ENCODE measurements at places on chromosomes 1 and 21.

GRCh38 chr21:34520764-34521508 lies 8.9 kb upstream of the KCNE1 start:
- DNase-seq = no peak

DNA sequence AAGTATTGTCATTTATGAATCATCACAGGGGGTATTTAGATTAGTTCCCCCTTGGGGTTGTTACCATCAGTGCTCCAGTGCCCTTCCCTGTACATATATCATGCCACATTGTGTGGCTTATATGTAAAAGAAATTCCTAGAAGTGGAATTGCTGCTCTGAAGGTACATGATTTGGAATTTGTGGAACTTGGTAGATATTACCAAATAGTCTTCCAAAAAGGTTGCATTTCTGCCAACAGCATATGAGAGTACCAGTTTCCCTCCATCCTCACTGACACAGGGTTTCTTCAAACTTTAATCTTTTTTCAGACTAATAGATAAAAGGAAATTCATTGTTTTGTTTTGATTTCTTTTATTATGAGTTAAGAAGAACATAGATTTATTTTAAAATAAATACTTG lies 41.3 kb downstream of the AKNAD1 start:
- peak; percentile 2 for DNase-seq

- peak; percentile 97 for DNase-seq
Observed at GRCh38 chr1:218480588-218481099, 135.5 kb downstream of the TGFB2 start.

DNA sequence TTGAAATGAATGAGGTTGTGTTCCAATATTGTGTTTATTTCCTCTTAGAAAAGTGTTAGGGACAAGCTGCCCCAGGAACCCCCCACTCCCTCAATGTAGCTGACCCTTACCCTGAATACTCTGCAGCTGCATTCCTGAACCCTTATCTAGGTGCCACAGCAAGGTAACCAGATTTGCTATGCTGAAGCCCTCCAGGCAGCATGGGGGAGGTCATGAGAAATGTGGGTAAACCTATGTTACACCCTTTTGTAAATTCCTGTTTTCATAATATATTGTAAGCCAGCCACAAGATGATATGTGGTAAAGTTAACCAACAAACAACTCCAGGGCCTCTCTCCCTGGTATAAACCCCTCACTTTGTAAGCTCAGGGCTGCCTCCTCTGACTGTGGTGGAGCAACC lies 27.8 kb upstream of the CLDN8 start:
- no peak for DNase-seq

- peak; percentile 33 for DNase-seq
Observed at GRCh38 chr1:8663090-8663802, 154.2 kb downstream of the RERE start.

DNA sequence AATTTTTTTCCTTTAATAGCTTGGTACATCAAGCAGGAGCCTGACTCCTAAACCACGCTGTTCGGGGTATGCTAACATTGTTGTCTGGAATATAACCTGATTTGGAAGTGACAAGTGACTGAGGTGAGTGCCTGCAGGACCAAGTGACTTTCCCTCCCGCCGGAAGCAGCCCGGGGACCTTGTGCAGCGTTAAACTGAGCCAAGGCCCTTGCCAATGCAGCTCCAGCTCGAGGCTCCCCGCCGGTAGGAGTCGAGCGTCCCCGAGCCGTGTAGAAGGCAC lies 716 bp upstream of the MTARC1 start:
- no peak for DNase-seq

GRCh38 chr21:43866659-43867331 lies 1.8 kb downstream of the AGPAT3 start:
- no peak for DNase-seq

DNA sequence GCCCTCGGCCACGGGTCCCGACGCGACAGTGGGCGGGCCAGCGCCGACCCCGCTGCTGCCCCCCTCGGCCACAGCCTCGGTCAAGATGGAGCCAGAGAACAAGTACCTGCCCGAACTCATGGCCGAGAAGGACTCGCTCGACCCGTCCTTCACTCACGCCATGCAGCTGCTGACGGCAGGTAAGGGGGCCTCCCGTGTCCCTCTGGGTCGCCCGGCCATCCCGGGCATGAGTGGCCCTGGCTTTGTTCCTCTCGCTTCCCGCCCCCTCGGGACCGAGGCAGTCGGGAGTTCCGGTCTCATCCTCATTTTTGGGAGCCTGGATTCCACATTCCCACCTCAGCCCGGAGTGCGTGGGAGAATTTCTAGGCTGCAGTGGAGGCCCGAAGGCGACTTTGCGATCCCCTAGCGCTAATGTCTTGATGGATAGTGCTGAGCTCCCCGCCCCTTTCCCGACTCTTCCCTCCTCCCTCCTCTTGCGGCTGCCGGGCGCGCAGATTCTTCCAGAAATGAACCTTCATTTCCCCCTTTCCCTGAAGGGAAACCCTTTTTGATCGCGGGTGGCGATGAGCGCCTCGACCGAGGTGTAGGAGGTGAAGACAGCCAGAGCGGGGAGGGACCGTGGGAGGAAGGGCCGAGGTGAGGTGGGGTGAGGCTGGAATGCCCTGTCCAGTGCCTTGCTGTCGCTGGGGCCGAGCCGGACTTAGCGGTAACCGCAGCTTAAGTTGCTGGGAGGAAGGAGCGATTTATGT lies 705 bp downstream of the KHDRBS1 start:
- DNase-seq = peak; percentile 65

DNA sequence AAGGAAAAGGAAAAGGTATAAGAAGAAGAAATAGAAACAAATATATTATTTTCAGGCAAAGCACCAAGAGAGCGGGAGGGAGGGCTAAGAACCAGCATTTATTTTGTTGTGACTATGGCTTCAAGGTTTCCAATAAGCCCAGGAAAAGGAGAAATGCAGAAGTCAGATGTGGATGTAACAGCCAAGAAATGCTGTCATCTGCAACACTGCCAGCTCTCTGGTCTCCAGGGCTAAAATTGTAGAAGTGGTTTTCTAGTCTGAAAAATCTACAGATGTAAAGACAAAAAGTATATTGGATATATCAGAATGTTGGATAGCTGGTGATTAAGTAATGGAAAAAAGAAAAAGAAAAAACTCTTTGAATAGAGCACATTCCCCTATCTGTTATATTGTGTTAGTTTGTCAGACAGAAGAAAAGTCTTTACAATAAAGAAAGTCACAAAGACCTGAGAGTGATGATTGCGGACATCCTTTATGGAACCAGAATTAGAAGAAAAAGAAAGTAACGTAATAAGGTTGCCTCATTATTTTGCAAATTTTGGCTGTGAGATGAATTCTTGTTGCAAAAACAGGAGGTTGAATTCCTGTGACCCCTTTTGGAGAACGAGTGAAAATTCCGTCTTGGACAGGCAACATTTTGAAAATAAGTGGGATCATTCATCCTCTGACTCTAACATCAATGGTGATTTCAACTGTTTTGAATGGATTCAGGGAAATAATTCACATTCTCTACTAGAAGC lies 938.1 kb downstream of the TTLL7 start:
- no peak for DNase-seq

GRCh38 chr21:17660862-17661261 lies 48.2 kb upstream of the BTG3 start:
- DNase-seq = no peak

- DNase-seq = no peak
Observed at GRCh38 chr1:187714470-187714869, 885.7 kb downstream of the PLA2G4A start.

DNA sequence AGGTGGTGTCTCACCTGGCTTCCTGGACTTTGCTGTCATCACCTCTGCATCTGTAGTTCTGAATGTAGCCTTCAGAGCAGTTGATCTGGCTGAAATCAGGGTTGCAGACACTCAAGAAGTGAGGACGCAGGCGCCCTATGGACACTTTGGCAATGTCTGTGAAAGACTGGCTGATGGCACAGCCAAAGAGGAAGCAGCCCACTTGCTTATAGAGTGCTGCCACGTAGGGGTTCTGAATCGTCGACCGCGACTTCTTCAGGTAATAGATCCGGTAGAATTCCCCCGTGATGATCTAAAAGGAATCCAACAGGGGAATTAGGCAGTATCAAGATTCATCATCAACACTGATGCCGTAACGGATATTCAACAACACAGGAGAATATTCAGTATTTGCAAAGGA lies 55.1 kb downstream of the PLPP3 start:
- DNase-seq = no peak

GRCh38 chr1:99374109-99374508 lies 109.8 kb downstream of the PLPPR4 start:
- no peak for DNase-seq

- no peak for DNase-seq
Observed at GRCh38 chr1:161364332-161364731, 3.3 kb downstream of the CFAP126 start.

DNA sequence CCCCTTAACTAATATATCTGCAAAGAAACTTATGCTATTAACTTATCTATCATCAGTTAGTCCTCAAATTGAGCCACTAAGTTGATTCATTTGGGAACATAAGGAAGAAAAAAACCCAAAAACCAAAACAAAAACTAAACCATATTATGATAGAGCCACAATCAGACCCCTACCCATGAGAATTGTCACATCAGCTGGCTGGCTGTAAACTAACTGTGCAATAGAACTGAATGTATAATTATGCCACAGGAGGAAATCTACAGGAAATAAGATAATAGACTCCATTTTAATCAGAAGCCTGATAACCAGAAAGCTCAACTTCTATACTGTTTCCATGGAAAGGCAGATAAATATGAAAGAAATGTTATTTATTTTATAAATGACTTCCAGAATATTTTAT lies 110.0 kb downstream of the RGL1 start:
- DNase-seq = no peak

DNA sequence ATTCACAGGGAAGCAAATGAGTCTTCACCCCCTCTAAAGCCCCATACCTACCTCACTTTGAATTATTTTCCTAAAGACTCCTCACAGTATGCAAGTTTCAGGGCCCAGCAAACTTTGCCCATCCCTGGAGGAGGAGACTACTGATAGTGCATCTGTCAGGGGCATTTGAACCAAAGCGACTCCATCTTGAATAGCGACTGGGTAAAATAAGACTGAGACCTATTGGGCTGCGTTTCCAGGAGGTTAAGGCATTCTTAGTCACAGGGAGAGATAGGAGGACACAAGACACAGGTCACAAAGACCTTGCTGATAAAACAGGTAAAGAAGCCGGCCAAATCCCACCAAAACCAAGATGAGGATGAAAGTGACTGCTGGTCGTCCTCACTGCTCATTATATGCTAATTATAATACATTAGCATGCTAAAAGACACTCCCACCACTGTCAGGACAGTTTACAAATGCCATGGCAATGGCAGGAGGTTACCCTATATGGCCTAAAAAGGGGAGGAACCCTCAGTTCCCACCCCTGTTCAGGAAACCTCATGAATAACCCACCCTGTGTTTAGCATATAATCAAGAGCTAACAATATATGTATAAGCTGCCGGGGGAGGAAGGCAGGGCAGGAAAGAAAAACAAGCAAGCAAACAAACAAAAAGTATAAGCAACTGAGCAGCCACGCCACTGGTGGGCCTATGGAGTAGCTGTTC lies 3.3 kb upstream of the PKNOX1 start:
- DNase-seq = no peak

GRCh38 chr1:28078680-28079626 lies 9.5 kb downstream of the EYA3 start:
- DNase-seq = peak; percentile 80

GRCh38 chr1:212479188-212479587 lies 46.5 kb downstream of the NENF start:
- DNase-seq = no peak
